NCI-H2081 treated with DMSO at 0.1 percent for 48 hours (cell line): ENCODE measurements at places on chromosomes 16 and 17.

- DNase-seq: no peak
Measured at GRCh38 chr16:51222016-51222415, 70.9 kb upstream of the SALL1 start.

DNA sequence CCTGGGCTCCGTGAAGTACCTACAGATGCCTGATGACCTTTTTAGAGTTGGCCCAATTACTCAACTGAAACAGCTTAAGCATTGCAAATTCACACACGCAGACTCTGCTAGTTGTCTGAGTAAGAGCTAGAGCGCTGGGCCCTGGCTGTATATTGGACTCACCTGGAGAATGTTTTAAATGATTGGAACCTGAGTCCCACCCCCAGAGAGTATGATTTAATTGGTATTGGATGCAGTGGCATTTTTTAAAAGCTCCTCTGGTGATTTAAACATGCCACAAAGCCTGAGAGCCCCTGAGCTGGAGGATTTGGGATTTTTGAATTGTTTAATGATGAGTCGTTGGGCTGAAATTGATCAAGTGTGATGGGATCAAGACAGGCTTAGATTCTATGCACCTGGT, 143.9 kb upstream of the SDK2 start:
- no peak for DNase-seq

- DNase-seq: no peak
Measured at GRCh38 chr16:12587646-12588277, 215.9 kb downstream of the CPPED1 start.

- DNase-seq: no peak
Measured at GRCh38 chr16:84883301-84883700, 63.5 kb downstream of the CRISPLD2 start.

DNA sequence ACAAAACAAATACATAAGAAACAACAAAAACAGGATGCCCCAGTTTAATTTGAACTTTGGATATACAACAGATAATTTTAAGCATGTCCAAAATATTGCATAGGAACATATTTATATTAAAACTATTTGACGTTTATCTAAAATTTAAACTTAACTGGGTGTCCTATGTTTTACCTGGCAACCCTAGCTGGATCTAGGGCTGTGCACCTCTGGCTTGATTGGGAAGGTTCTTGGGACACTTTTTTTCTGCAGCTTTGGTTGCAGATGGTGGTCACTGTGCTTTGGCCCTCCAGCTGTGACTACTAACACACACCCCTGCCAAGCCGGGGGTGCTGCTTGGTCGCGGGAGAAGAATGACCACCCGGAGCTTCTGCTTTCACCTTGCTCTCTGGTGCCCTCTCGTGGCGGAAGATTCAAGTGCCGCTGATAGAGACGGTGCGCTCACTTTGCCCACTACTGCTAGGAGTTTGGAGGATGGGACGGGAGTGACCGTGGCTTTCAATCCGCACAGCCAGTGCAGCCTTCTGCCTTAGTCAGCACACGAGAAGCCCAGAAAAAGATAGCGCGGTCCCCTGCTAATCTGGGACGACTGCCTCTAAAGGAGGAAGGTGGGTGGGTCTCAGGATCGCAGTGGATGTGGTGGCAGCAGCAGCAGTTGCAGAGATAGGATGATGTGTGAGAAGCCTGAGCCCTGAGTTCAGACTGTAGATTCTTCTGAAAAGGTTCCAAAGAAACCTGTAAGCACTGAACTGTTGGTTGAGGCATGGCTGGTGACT, 6.7 kb downstream of the SPACA3 start:
- no peak for DNase-seq

- no peak for DNase-seq
Measured at GRCh38 chr17:67509390-67510287, 132.6 kb downstream of the PITPNC1 start.

DNA sequence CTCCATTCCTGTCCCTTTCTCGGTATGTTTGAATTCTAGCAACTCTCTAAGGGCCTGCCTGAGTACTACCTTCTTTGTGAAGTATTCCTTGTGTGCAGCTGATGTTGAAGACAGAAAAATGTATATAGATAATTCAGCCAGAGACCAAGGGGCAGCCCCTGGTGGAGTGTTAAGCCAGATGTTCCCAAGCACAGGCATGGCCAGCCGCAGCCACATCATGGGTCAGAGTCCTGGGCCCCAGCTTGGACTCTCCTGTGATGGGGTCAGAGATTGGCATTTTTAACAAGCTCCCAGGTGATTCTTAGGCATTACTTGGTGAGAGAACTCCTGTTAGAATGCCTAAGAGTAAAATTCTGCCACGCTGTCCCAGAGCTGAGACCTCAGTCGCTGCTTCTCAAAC, 100.8 kb downstream of the IRF8 start:
- DNase-seq: no peak

DNA sequence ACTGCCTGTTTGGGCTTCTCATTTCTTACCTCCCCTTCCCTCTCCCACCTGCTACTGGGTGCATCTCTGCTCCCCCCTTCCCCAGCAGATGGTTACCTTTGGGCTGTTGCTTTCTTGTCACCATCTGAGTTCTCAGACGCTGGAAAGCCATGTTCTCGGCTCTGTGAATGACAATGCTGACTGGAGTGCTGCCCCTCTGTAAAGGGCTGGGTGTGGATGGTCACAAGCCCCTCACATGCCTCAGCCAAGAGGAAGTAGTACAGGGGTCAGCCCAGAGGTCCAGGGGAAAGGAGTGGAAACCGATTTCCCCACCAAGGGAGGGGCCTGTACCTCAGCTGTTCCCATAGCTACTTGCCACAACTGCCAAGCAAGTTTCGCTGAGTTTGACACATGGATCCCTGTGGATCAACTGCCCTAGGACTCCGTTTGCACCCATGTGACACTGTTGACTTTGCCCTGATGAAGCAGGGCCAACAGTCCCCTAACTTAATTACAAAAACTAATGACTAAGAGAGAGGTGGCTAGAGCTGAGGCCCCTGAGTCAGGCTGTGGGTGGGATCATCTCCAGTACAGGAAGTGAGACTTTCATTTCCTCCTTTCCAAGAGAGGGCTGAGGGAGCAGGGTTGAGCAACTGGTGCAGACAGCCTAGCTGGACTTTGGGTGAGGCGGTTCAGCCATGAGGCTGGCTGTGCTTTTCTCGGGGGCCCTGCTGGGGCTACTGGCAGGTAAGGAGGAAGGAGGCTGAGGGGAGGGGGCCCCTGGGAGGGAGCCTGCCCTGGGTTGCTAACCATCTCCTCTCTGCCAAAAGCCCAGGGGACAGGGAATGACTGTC, at the start of gene CD68:
CD68 (plus strand) TSS at position 638 of the 833 bp plus-strand sequence; CDS start at position 678, 40 bp downstream.
- no peak for DNase-seq

DNA sequence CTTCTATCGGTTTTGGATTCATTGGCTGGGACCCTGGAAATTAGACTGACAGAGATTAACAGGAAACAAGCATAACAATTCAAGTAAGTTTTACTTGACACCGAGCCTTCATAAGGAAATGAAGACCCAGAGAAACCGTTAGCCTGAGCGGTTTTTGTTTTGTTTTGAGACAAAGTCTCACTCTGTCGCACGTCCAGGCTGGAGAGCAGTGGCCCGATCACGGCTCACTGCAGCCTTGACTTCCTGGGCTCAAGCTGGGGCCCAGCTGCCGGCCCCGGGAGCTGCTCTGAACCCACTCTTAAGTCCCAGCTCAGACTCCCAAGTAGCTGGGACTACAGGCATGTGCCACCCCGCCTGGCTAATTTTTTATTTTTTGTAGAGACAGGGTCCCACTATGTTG, 321.3 kb downstream of the SEC14L1 start:
- no peak for DNase-seq

DNA sequence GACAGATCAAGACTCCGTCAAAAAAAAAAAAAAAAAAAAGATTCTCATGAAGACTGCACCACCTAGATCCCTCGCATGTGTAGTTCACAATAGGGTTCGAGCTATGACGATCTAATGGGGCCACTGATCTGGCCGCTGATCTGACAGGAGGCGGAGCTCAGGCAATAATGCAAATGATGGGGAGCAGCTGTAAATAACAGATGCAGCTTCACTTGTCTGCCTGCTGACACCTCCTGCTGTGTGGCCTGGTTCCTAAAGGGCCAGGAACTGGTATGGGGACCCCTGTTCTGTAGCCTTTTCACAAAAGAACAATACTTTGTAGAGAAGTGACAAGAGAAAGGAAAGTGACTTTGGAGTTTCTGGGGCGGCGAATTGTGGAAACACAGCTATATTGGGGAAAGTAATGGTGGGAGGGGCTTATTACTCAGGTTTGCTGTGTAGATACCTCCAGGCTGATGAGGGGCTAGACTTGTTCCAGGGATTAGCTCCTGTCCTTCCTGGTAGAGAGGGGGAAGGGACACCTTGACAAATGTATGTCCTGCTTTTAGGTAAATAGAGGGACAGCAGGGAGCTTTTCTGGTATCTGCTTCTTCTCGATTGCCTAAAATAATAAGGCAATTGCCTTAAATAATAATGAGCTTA, 57.1 kb downstream of the HAPSTR1 start:
- no peak for DNase-seq

- DNase-seq: no peak
Measured at GRCh38 chr16:14307527-14308367, 236.6 kb downstream of the MRTFB start.

GRCh38 chr16:7270823-7271222, 61.8 kb upstream of the RBFOX1 start:
- no peak for DNase-seq

DNA sequence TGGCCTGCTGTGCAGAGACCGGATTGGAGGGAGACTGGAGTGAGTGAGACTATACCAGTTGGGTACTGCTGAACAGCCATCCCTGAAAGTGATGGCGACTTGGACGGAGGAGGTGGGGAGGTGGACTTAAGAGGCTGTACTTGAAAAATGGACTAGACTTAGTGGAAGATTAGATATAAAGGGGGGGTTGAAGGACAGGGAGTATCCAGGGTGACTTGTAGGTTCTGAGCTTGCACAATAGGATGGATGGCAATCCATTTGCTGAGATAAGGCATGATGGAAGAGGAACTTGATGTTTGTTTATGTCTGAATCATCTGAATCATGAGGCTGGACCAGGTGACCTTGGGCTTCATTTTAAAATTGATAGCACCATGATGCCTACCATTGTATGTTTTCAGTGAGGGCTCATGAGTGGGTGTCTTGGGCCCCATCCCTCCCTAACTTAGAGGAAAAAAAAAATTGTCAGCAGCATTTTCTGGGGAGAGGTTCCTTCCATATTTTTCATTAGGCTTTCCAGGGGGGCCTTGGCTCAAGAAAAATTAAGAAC, 41.2 kb downstream of the PRKCA start:
- no peak for DNase-seq

- DNase-seq: no peak
Measured at GRCh38 chr16:85635545-85636140, 22.5 kb downstream of the GSE1 start.

DNA sequence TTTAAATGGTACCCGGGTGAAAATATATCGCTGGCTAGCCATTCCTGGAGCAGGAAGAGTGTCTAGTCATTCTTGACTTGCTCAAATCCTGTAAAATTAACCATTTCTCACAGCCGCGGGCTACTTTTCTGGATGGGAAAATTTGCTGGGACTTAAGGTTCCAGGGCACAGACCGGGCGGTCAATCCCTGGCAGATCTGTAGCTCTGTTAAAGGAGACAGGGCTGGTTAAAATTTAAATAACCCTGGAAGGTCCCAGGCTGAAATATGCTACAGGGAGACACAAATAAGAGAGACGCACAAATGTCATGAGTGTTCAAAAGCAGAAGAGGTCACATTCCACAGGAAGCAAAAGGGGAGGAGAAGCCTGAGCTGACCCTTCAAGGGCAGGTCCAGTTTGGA, 229.6 kb upstream of the HSBP1 start:
- no peak for DNase-seq

- no peak for DNase-seq
Measured at GRCh38 chr16:87707714-87708580, 57.8 kb downstream of the KLHDC4 start.

DNA sequence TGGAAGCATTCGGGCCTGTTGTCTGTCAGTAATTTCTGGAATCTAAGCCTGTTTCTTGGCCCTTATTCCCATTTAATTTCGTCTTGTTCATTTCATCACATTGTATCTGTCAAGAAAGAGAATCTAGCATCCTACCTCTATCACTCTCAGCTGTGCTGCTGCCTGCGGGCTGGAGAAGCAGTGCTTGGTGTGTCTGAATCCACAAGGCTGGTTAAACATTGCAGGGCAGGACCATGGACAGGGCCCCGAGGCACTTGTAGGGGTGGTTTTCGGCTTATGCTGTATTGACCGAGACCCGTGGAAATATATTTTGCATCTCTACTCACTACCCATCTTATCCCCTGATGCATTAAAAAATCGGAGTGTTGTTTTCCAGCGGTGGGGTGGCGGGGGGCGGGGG, 3.1 kb downstream of the RAB11FIP4 start:
- no peak for DNase-seq

DNA sequence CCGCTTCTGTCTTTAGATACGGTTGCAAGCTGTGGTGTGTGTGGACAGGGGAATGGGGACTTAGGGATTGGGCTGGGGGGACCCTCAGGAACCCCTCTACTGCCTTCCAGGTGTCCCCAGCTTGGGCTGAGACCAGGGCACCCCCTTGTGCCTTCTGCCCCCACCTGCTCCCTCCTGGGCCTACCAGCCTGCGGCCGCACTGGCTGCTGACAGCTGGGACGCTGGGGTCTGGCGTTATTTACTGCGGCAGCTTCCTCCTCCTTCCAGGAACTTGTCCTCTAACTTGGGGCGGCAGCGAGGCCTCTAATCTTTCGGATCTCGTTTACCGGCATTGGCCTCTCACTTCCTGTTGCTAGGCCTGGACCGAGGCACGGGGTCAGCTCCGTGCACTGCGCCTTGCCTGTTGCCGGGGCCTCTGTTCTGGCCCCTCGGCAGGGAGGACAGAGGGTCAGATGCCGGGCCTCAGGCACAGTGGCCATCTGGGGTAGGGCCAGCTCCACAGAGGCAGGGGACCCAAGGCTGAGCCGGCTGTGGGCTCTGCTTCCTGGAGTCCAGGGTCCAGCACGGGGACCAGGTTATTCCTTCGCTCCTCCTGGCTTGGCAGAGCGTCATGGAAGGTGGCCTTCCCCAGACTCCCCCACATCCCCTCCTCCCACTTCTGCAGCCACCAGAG, 31.8 kb downstream of the TMEM235 start:
- DNase-seq: no peak

DNA sequence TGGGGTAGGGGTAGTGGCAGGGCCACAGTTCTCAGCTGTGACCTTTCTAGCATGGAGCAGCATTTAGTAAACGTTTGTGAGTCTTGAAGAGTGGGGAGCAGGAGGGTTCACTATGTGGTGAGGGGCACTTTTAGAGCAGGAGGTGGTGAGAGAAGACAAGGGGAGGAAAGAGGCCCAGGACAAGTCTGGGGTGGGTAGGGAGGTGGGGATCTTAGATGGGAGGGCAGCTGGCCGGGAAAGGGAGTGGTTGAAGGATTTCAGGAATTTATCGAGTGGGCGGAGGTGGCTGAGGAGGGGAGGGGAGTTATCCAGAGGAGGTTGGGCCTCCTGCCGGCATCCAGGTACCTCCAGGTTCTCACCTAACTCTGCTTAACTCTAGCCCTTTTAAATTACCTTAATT, 1.9 kb downstream of the CLEC16A start:
- no peak for DNase-seq

DNA sequence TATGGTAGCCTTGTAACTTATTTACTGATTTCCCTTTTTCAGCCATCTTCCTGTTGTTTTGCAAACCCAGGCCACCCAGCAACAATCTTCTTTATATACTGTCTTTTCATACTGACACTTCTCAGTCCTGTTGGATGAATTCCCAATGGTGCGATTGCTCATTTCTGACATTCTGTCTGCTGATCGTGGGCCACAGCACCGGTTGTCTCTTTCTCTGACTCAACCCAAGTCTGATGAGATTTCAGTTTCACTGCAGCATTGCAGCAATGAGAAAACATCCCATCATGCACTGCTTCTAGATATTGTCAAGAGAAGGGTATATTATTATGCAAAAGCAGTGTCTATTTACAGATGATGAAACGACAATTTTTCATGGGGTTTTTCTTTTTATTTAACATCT, 349.2 kb upstream of the HSBP1 start:
- no peak for DNase-seq

GRCh38 chr17:4405038-4405669, 28.6 kb upstream of the SPNS3 start:
- DNase-seq: no peak
